ENCODE measurements at places on chromosomes 2 and 18.
A peak's percentile ranks its signal among the peaks of the same experiment; 100 is the strongest.

DNA sequence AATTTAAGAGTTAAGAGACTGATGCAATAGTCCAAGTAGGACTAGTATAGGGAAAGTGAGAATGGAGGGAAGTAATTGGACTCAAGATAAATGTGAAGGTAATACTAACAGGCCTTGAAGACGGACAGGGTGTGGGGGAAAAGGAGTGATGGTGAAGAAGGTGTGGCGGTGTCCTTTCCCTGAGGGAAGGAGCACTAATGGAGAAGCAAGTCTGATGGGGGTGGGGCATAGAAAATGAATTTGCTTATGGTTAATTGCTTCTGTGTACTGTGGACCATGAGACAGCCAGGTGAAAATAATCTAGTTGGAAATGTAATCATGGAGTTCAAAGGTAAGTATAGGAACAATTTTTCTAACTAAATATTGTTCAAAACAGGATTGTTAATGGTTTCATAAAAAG, 7.1 kb upstream of the TGOLN2 start:
- no peak for DNase-seq

DNA sequence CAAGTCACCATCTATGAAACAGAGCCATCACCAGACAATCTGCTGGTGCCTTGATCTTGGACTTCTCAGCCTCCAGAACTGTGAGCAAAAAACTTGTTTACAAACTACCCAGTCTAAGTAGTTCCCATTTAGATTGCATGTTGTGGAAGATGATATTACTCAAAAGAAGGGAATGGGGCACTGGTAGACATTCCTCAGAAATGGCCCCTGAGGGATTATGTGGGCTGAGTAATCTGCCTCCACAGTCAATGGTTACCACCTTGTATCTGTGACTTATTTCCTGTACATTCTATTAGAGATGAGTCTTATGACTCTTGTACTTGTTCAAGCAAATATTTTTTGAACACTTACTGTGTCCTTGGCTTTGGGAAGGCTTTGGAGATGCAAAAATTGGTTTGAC, 160.4 kb downstream of the NUP35 start:
- no peak for DNase-seq

DNA sequence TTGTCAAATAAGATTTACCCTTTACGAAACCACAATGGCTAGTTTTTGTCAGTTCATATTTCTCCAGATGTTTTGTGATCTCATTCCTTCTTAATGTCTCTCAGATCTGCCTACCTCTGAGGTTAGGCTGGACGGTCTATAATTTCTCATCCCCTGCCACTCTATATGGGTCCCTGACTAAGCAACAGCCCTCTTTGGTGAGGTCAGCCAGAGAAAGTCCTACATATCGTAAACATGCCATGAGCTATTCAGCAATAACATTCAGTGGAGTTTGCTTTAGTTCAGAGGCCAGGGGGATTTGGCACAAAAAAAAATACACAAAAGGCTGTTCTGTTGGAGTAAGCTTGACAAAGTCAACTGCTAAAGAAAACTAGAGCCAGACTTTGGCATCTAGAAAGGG, 192.1 kb upstream of the NCKAP5 start:
- no peak for DNase-seq

DNA sequence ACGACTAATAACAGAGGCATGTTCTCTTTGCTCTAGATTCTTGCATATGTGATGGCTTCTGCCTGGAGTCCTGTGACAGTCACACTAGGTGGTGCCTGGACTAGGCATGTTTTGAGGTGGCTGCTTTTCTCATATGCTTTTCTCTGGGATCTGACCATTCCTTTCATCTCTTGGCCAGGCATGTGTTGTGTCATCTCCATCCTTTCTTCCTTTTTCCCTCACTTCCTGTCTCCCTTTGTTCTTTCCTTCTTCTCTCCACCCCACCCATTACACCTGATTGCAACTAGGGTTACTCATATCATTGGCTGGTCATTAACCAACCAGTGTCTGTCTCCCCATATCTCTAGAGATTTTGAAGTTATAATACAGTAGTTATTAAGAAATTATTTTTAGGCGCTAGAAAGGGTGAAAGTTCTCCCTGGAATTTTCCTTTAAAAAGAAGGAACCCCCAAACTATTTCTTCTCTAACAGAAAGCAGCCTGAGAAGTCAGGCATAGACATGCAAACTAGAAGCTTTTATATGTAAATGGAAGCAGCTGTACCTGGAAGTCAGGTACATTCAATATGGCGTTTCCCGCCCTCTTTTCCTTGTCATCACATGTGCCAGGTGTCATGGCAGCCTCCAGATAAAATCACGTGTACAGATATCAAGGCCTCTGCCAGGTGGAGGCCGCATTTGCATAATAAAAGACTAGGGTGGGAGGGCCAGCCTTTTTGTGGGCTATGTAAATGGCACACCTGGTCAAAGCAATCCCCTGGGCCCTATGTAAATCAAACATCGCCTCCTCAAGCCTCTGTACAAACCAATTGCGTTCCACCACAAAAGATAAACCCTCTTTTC, 220.4 kb upstream of the MEX3C start:
- DNase-seq, result no peak

- no peak for DNase-seq
Measured at GRCh38 chr2:65867446-65867845, 435.0 kb upstream of the SPRED2 start.

DNA sequence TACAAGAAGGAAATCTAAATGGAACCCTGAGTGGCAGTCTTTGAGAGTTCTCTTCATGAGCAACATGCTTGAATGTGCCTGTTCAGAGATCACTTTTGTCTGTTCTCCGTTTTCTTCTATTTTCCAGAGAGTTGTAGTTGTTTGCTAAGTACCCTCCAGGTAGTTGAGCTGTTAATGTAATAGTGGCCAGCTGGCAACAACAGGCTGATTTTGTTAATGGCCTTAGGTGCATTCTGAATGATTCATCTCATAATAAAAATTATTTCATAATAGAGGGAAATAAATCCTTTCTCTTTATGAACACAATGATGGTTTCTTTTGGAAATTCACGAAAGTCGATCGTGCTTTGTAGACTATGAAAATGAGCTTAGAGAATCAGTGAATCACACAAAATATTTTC, 136.8 kb downstream of the LRP1B start:
- DNase-seq, result no peak

- no peak for DNase-seq
Measured at GRCh38 chr2:174325373-174326160, 9.2 kb upstream of the SP9 start.

DNA sequence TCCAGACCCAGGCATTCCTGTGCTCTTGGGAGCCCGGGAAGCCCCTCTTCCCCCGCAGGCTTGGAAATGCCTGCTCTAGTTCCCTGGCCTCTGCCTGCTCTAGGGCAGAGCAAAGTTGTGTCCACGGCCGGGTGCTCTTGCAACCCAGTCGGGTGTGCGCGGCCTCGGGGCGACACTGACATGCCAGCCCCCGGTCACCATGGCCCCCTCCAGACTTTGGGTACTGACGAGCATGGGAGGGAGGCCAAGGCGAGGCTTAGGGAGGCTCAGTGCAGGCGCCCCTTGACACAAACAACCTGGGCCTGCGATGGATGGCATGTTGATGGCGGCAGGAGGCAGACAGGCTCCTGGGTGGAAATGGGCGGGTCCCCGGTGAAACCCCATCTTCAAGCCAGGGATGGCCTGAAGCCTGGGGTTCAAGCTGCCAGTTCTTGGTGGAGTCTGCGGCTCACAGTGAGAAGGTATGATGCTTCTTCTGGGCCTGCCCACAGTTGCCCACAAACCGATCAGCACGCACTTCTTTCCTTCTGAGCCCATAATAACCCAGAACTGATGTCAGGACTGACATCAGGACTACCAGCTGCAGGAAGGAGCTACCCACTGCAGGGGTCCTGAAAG, 689.9 kb downstream of the DSC3 start:
- DNase-seq, result no peak

DNA sequence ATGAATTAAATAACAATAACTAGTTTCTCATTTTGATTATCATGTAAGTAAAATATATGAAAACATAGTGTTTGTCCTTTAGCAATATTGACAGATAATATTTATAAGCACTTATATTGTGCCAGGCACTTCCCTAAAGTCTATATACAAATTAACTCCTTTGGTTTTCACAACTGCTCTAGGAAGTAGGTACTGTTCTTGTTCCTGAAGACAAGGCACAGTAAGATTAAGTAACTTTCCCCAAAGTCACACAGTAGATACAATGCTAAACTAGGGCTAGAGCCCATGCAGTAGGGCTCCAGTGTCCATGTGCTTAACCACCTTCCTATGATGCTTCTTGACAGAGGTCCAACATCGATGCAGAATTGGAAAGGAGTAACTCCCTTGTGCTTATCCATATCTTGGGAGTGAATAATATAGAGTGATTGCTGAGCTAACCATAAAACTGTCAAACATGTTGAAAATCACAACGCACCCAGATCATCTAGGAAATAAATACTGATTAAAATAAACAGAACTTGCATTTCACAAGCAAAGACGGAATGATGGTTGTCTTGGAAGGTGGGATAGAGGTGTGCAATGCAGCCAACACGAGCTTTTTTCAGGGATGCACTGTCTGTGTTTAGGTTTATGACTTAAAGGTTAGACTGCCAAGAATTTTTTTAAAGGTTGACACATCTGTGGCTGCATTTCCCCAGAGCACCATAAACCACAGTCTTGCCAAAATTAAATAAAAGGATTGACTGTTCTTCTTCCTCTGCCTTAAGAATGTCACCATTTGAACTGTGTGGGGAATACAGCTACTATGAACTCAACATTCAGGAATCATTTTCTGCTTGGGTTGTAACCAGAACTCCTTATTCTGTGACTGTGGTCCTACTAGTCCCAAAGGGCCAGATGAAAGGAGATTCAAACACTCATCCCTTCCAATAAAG, 80.8 kb downstream of the ANKRD44 start:
- no peak for DNase-seq

DNA sequence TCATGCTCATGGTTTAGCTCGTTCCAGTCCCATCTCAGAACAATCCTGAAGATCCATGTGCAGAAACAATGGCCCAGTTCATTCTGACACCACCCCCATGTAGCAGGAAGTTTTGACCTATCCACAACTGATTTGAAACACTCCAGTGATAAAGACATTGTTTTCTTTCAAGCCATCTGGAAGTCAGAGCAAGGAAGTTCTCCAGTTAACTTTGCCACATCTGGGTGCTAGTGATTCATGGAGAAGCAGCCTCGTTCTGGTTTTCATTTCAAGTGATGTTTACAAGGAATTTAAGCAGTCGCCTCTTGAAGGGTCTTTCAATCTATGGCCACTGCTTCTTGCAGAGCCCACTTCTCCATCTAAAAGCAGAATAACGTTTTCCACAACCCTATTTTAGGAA, 36.6 kb upstream of the TWIST2 start:
- DNase-seq, result no peak

DNA sequence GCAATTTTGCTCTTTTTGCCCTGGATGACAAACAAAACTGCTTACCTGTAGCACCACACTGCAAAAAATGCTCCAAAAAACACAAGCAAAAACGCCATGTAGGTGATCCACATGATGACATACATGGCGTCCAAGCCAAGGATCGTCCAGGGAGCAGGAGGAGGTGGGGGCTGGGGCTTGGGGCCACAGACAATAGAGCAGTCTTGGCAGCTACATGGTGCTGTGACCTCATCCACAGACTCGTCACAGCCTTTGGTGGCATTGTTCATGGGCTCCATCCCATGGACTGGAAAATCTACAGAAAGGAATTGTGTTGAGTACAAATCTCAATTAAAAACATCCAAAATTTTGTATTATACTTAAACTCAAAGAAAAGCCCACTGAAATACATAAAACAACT, 26.1 kb downstream of the NPC1 start:
- no peak for DNase-seq

DNA sequence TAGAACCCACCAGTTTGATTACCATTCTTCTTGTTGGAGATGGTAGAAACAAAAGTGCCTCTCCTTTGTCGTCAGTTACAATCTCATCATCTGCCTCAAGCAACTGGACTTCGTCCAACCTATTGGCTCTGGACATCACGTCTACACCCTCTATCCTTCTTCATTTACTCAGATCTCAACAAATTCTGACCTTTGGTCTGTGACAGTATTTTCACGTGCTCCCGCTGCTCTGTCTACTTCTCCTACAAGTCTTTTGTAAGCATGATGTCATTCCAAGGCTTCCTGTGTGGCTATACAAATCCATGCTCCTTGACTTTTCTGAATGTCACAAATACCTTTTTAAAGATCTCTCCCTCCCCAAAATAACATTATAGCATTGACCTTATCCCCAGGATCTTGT, 43.0 kb upstream of the PID1 start:
- DNase-seq, result no peak

GRCh38 chr2:71861186-71862160, 286.2 kb downstream of the CYP26B1 start:
- no peak for DNase-seq

GRCh38 chr18:66826211-66826610, 222.3 kb upstream of the CDH19 start:
- DNase-seq, result peak; percentile 86

- DNase-seq, result peak; percentile 42
Measured at GRCh38 chr18:48545757-48546321, 7.0 kb downstream of the CTIF start.
